Neuronal stem cell (in vitro differentiated cells): ENCODE measurements at places on chromosomes 5 and 9.

DNA sequence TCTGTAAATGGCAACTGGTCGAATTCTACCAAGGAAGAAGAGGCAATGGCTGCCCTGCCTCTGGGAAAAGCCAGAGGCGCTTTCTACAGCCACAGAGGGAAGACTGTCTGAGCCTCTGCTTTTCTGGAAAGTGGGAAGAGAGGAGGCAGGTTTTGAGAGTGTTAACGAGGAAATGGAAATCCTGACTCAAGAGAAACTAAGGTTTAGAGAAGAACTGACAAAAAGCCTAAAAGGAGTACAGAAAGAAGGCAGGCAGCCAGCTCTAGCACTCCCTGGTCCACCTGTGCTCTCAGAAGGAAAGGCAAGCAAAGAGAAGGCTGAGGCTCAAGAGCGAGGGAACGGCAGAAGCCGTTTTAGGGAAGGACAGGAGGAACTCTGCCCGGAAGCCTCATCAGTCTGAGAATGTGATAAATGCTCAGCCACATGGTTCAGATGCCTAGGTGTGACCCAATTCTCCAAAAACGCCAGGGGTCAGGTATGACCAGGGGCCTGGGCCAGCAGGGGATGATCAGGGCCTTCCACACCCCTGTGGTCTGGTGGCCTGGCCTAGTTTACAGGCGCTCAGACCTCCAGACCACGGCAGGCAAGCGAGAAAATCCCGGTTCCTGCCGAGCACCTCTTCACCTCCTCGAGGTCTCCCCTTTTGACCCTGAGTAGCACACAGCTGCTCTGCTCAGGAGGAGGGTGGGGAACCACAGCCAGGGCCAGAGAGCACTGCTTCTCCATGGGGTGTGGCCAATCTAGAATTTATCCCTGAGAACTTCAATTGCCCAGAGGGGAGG lies 79.9 kb upstream of the FBXW11 start:
- no peak for DNase-seq

DNA sequence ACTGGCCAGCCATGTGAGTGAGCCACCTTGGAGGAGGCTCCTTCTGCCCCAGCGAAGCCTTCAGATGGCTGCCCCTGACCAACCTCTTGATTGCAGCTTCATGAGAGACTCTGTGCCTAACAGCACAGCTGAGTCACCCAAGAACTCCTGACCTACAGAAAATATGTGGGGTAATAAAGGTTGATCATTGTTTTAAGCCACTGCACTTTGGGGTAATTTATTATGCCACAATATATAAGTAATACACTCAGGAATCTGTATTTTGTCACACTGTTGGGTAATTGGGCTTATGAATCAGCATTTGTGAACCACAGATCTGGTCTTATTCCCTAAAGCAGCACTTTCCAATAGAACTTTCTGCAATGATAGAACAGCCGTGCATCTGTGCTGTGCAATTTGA lies 24.4 kb upstream of the VDAC1 start:
- no peak for DNase-seq

- DNase-seq, result no peak
Measured at GRCh38 chr5:94423411-94423810, 195.0 kb downstream of the KIAA0825 start.

DNA sequence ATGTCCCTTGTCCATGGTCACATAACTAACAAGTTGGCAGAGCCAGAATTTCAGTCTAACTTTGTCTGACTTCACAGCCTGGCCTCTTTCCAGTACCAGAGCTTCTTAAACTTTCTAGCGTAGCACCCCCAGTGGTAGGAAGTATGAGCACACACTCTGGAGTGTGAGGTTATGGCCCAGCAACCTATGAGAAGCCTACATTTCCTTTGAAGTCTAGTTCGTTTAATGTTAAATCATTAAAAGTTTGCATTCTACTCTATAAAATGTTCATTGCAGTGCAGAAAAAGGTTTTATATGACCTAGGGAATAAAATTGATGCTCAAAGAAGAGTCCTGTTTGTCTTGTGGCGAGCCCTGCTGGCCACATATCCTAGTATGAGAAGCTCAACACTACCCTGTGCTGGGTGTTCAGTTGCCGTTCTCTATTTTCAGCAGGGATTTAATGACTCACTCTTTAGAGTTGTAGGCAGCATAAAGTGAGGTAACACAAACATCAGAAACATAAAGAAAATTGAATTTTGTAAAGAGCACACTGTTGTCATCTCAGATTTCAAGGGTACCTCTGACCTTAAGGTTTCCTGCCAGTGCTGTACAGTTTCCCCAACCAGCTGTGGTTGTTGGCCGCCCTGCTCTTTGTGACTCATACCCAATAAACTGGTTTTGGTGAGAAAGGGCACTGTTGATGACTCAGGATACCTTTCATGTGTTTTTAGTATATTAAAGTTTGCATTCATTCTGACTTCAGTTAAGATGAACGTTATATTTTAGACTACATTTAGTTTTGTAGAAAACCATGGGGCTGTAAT lies 14.3 kb downstream of the MCCC2 start:
- DNase-seq, result no peak

DNA sequence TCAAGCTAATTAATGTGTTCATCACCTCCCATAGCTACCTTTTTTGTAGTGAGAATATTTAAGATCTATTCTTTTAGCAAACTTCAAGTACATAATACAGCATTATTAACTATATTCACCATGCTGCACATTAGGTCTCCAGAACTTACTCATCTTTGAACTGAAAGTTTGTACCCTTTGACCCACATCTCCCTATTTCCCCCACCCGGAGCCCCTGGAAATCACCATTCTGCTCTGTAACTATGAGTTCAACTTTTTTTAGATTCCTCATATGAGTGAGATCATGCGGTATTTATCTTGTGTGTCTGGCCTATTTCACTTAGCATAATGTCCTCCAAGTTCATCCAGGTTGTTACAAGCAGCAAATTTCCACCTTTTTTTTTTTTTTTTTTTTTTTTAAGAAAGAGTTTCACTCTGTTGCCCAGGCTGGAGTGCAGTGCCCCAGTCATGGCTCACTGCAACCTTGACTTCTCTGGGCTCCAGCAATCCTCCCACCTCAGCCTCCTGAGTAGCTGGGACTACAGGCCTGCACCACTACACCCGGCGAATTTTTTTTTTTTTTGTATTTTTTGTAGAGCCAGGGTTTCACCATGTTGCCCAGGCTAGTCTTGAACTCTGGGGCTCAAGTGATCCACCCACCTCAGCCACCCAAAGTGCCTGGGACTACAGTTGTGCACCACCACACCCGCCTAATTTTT lies 100.4 kb upstream of the SAP30L start:
- no peak for DNase-seq

DNA sequence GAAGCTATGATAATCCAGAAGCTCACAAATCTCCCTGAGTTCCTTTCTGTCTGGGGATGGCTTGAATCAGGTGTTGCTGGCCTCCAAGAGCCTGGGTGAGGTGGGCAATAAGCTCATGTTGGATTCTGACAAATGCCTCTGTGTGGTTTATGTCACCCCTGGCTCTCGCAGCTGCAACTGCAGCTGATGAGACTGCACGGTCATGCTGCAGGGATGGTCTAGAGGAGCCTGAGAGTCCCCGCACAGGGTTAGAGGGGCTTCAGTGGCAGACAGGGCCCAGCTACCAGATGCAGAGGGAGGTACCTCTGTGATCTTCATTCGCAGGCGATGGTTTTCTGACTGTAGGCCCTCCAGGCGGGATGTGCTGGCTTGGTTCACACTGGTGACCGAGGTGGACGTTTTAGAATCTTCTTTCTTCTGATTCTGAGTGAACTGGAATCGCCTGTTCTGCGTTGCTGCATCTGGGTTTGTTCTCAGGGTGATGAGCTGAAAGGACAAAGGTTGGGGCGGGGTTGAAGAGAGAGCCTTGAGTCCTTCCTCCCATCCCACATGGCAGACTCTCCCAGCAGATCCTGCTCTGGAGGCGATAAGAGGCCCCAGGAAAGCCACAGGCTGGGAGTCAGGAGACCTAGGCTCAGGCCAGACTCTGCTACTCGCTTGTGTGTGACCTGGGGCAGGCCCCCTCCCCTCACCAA lies 47.6 kb upstream of the TBC1D2 start:
- no peak for DNase-seq

- DNase-seq, result no peak
Measured at GRCh38 chr9:130182381-130182909, 10.2 kb downstream of the NCS1 start.

- DNase-seq, result no peak
Measured at GRCh38 chr5:90855296-90856010, 296.9 kb downstream of the ADGRV1 start.

GRCh38 chr9:37676411-37676830 lies 25.7 kb downstream of the FRMPD1 start:
- DNase-seq, result peak; percentile 8

GRCh38 chr5:601771-602465 lies 10.2 kb upstream of the CEP72 start:
- DNase-seq, result no peak

DNA sequence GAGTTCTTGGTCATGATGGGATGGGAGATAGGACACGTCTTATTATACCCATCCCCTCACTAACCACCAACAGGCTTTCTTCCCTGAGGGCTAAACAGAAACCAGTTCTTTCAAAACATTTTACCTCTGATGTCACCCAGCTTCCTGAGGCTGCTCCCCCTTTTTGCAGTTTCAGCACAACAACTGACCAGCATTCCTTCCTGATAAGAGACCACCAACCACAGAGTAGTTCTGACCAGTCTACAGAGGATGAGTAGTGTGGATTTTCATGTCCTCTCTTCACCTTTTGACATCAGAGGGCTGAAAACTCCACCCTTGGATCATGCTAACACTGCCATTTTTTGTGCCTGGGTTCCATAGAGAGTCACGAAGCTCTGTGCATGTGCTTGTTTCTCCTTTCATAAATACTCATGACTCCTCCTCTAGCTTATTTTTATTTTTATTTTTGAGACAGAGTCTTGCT lies 82.6 kb downstream of the OSTF1 start:
- no peak for DNase-seq

DNA sequence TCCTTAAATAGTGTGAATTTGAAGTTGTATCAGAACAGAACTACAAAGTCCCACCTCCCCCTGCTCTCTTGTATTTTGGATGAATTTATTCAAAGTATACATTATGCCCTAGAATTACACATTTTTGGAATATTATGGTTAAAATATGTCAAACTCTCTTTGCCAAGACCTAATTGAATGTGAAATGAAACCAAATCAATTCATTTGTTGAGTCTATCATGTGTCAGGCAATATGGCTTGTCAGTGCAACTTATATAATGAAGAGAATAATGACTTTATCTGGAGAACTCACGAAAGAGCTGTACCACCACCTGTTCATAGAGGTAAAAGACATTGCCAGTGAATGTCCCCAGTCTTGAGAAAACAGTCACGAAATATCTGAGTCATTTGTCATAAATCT lies 106.8 kb downstream of the TUSC1 start:
- DNase-seq, result no peak

DNA sequence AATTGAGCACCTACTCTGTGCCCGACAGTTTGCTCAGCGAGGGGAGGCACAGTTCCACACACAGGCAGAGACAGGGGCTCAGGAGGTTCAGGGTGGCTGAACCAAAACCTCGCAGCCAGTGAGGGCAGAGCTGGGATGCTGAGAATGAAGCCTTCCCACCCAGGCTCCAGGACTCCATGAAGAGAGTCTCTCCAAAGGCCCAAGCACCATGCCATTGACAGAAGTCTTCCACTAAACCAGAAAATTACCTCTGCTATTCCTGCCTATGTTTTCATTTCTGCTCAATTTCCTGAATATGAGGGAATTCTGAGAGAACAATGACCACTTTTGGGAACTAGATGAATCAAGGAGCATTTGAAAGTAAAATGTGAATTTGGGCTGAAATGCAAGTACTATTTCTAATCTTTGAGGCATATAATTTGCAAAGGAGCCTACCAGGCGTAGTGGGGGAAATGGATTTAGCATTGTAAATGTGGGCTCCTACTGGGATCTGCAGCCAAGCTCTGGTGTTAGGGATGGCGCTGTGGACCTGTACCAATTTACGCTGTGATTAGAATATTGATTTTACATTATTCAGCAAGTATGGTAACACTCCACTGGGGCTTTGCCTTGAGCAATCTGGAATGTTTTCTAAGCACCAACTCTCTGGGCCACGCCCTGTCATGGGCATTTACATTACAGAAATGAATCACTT lies 91.9 kb downstream of the DRD1 start:
- DNase-seq, result no peak

- DNase-seq, result no peak
Measured at GRCh38 chr5:147687118-147687517, 95.4 kb downstream of the JAKMIP2 start.

DNA sequence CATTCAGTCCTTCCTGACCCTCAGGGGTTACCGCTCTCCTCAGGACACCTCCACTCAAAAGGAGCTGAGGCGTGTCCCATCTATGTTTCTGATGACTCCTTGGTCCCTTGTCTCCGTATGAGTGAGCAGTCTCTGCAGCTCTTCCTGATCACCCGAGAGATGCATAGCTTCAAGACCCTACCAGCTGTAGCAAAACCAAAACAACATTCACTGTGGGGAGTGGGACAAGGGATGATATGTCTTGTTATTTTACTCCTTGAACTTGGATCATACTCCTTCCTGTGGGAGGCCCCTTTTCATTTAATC lies 14.4 kb downstream of the GLDC start:
- no peak for DNase-seq

- DNase-seq, result no peak
Measured at GRCh38 chr9:130174920-130175321, 2.7 kb downstream of the NCS1 start.

GRCh38 chr9:88534456-88535225 lies at the start of gene NXNL2:
NXNL2 (plus strand) TSS chr9:88535178; CDS start chr9:88535435, 257 bp downstream.
- peak; percentile 76 for DNase-seq

GRCh38 chr9:121682201-121682600 lies 30.8 kb downstream of the DAB2IP start:
- DNase-seq, result no peak

DNA sequence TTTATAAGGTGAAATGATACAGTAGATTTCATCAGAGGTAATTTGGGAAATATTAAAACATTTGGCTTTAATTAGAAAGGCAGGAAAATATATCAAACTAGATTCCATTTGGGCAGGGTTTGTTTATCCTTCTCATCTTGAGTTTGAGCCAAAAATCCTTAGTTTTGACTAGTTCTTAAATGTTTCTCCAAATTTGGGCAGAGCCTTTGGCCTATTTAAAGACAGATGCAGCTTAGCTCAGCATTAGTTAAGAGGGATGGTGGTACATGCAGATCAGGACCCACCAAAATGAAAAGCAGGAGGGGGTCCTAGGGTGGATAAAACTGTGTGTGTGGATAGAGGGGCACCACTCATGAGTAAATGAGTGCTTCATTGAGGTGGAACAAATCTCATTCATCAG lies 20.3 kb upstream of the ARRDC3 start:
- DNase-seq, result no peak

DNA sequence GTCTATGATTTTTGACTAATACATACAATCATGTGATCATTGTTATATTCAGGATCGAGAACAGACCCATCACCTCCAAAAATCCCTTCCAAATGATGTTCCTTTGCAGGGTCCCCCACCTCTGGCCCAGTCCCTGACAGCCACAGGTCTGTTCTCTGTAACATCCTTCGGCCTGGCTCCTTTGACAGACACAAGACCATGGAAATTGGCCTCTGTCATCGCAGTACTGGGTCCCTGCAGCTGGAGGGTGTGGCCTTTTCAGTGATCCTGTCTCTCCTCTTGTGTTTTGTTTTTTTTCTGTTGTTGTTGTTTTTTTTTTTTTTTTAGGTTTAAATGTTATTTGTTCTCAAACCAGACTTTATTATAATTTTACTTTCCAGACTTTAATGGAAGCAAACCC lies 27.4 kb upstream of the ANKRD33B start:
- DNase-seq, result no peak

GRCh38 chr5:72269411-72269780 lies 50.6 kb downstream of the MRPS27 start:
- DNase-seq, result no peak

- no peak for DNase-seq
Measured at GRCh38 chr5:103744159-103744558, 181.6 kb upstream of the NUDT12 start.
